Ecto neural progenitor cell (in vitro differentiated cells): ENCODE measurements at places on chromosomes 7 and 10.

- DNase-seq, result no peak
These were observed 9.7 kb upstream of the MKRN1 start for GRCh38 chr7:140489026-140489359.

- DNase-seq, result no peak
These were observed 94.2 kb upstream of the PRKCQ start for GRCh38 chr10:6674291-6674690.

DNA sequence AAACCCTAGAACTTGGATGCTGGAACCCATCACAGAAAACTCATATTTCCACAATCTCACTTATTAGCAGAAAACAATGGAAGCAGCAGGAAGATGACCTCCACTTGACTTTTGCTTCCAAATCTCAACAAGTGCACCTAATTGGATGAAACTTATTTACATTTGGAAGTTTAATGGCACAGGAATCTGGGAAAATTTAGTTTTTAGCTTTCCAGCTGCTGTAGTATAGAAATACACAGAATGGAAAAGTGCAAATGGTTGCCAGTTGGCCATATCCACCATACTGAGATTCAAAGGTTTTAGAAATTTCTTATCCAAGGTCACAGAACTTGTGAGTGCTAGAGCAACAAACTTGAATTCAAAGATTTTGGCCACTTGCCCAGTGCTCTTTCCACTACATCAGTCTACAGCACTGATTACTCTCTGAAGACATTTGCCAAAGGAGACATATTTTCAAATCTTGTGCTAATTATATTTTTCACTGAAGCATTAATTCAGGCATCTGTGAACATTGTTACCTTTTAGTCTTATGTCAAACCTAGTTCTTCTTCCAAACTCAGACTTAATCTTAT lies 9.3 kb upstream of the AHR start:
- DNase-seq, result no peak

DNA sequence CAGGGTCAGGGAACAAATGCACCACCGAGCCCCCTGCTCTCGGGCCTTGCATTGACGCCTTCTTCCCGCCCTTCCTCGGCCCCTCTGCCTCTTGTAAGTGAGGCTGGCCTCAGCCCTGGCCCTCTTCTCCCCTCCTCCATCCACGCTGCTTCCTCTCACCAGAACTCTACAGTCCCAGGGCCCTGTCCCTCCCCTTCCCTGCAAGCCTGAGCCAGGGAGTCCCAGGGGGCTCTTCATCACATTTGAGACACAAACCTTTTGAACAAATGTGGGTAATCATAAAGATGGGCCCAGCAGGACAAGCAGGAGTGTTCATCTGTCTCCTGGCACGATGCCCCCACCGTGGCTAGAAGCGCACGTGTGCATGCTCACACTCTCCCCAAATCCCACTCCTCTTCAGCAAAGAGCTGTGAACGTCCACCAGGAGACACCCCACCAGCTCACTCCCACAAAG lies 57.7 kb downstream of the SLIT1 start:
- DNase-seq, result no peak

GRCh38 chr10:84348447-84348846 lies 20.1 kb downstream of the CCSER2 start:
- no peak for DNase-seq
